ENCODE measurements at places on chromosomes 2 and 18.

- no peak for DNase-seq
Observed at GRCh38 chr2:186308347-186308746, 177.7 kb upstream of the ZC3H15 start.

DNA sequence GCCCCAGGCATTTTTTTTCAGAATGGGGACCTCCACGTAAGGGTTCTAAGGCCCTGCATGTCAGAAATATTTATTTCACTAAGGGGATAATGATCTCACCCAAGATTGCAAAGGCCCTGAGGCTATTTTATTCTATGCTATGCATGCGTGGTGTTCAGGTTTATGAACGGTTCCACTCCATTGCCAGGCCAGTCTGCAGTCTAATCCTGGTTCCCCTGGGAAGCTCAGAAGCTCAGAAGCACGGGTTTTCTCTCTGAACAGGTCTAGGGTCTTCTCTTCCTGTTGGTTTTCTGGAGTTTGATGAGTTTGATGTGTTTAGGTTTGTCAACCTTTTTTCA, 256.4 kb upstream of the PXDN start:
- no peak for DNase-seq

GRCh38 chr2:72927619-72928550, 10.6 kb downstream of the EMX1 start:
- no peak for DNase-seq

- DNase-seq: no peak
Observed at GRCh38 chr2:29834624-29835023, 86.8 kb downstream of the ALK start.

DNA sequence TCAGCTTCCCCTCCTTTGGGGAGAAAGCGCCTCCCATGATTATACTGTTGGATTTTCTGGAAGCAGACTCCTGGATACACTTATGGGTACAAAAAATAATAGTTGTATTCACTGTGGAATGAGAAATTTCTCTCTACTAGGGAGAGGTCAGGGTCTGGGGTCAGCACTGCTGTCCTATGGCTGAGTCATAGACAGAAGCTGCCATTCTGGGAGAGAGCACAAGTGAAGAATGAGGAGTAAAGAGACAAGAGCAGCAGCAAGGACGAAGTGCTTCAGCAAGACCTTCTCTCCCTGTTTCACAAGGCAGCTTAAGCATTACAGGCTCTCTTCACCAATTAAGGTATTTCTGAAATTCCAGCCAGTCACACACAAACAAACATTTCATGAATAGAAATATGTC, 10.1 kb upstream of the UNC80 start:
- DNase-seq: no peak

DNA sequence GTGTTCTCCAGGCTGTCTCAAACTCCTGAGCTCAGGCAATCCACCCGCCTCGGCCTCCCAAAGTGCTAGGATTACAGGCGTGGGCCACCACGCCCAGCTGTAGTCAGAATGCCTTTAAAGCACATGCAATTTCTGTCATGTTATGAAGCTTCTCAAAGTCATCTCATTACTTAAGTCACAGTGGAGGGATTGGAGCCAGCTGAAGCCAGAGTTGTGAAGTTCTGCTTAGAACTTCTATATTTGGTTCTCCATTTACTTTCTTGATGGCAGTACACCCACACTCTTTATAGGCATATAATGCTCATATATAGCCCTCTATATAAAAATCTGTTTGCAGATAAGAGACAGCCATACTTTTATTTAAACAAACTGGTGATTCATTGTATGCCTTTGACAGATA, 68.8 kb upstream of the CWC22 start:
- DNase-seq: no peak

Measured in inflammatory macrophage (primary cell).